ENCODE measurements at places on chromosomes 5 and 9.

GRCh38 chr9:129185991-129186390 lies 7.9 kb upstream of the IER5L start:
- no peak for DNase-seq

DNA sequence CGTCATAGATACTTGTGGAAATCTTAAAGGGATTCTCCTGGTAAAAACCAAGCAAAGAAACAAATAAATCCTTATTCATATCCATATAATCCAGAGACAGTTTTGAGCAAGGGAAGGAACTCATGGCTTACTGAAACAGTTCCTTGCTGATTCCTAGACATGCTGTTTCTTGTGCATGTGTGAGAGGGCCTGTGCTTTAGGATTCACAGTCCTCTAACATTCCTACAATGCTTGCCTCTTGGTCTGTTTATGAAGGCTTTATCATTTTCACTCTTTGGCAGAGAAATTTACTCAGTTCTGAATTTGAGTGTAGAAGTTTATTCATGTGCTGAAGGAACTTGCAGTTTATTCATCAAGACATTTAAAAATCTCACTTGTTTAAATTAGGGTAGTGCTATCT lies 123.4 kb downstream of the RPS23 start:
- DNase-seq, result no peak

DNA sequence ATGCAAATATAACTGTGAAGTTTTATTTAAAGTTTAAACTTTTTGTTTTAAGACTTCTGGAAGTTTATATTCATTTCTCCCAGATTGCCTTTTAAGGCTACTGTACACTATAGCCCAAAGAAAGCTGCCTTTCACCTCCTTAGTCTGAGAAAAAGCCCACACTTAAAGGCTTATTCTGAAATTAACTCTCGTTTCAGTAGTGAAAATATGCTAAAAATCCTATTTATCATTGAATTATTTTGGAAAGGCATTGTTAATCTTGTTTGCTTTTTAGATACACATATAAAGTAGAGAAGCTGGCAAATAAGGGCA lies 3.3 kb upstream of the PURA start:
- DNase-seq, result no peak

DNA sequence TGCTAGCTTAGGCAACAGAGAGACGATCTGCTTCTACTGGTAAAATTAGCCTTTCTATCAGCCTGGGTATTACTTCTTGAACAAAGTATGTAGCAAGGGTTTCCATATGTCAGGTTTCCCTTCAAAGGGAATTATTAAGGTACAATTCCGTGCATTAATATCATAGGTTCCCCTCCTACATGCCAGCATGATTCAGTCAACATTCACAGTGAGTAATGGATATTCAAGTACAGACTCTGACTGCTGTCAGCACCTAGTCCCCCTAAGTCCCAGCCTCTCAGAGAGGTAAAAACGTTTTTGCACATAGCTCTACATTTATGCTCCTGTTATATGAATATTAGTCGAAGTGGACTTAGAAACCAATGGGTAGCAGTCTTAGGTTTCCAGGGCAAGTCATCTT lies 322.4 kb upstream of the CCNG1 start:
- no peak for DNase-seq

DNA sequence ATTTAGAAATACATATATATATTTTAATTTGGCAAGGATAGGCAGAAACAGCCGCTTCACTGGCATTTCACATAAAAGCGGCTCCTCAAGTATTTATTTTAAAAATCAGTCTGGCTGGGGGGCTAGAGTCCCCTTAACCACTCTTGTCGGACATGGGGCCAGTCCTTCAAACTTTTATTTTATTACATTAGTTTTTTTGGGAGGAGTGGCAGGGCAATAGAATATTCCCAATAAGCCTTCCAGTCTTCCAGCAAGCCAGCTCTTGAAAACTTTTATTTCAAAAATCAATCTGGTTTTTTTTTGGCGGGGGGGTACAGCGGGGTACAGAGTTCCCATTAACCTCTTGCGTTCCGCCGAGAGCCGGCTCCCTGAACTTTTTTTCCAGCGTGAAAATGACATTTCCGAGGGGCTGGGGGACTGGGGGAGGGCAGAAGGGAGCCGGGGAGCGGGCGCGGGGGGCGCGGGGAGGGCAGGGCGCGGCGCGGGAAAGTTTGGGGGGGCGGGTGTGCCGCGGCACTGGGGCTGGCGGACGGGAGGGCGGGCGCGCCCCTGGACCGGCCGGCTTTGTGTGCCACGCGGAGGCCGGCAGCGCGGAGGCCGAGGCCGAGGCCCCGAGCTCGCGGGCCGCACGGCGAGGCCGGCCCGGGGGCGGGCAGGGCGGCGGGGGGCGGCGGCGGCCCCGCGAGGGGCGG lies 504 bp upstream of the ZNF618 start:
- no peak for DNase-seq

DNA sequence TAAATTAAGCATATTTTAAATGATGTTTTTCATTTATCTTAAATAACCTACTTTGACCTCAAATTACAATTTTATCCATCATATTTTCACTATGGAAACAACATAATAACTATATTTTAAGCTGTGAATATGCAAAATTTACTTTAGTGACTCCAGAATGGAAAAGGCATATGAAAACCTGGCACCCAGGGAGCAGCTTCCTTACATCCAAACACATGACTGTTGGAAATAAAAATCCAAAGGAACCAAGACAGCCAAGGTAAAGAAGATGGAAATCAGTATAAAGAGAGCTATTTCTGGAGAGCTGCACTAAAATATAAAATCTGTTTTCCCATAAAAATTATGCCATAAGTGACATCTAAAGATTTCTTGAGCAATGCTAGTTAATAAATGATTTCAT lies 140.3 kb upstream of the FTMT start:
- no peak for DNase-seq

- DNase-seq, result no peak
These were observed 141.8 kb downstream of the ZNF354C start for GRCh38 chr5:179201986-179202385.

GRCh38 chr9:88991066-88992034 lies at the start of gene S1PR3:
Gene S1PR3 (plus strand): TSS chr9:88991468. CDS start chr9:89001201, 9,733 bp downstream.
- DNase-seq, result peak; percentile 75

- no peak for DNase-seq
These were observed 772.7 kb downstream of the SEMA5A start for GRCh38 chr5:8773046-8773615.

- no peak for DNase-seq
These were observed 464.0 kb upstream of the ZNF608 start for GRCh38 chr5:125210242-125210947.

- no peak for DNase-seq
These were observed 517.7 kb downstream of the DIRAS2 start for GRCh38 chr9:90124961-90125360.

DNA sequence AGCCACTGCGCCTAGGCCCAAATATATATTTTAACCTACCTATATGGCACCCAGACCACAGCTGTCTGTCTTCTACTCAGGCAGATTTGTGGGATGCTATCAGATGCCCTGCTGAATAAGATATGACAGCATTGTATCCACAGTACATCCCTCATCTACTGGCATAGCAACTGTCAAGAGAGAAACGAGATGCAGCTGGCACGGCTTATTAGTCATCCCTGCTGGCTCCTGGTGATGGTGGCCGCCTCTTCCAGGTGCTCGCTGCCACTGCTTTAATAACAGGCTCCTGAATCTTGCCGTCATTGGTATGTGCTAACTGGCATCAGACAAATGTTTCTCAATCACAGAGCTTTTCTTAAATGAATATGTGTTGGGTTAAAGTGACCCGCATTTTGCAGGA lies 34.0 kb downstream of the B4GALT1 start:
- DNase-seq, result no peak

DNA sequence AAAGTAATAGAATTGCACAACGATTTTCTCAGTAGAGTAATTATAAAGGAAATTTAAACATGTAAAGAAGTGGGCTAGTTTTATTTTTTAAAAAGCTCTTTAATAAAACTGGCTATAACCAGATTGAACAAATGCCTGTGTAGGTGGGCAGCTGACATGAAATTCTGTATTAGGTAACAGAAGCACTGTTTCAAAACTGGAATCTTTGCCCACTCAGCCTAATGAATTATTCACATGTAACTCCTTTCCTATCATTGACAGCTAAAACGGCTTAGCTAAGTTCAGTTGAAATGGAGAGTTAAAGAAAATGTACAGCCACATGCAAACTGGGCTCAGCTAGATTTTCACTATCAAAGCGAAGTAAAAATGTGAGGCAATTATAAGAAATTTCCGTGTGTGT lies 1300.1 kb upstream of the ACO1 start:
- no peak for DNase-seq

DNA sequence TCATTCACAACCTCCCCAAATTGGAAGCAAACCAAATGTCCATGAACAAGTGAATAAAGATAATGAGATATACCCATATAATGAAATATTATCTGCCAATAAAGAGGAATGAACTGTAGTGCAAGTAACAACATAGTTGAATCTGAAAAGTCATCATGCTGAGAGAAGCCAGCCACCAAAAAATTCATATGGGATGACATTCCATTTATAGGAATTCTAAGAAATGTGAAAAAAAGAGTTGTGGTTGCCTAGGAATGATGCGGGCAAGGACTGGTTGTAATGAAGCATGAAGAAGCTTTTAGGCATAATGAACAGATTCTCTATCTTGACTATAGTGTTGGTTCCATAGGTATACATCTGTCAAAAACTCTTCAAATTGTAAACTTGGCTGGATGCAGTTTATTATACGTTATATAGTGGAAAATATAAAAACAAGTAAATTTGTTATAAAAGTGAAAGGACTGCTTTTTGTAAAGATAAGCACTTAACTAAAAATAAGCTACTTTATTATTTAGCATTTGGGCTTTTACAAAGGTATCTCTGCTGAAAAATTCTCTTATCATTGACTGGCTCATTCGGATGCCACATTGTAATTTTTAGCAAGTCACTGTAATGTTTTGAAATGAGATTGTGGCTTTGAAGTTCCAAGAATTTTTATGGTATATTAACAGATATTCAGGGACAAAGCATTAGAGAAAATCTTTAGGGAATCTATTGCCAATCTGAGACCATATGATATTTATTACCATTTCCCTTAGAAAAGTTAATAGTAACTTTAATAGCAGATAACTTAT lies 21.2 kb upstream of the TTC23L start:
- no peak for DNase-seq

DNA sequence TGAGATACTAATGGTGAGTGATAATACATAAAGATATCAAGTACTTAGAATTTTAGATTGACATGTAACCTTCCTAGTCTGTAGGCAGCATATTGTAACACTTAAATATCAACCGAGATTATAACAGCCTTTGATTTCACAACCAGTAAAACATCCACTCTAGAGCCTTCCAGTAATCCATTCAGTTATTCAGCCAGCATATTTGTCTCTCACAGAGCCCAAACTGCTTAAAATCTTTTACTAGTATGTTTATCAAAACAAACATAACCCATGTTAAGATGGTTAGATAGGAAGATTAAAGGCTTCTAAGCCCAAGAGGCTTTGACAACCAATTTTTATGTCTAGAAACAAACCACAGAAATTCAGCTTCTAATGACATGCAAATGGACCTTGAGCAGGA lies 177.9 kb upstream of the FST start:
- no peak for DNase-seq

- no peak for DNase-seq
These were observed 323.8 kb upstream of the WWC1 start for GRCh38 chr5:167967494-167968177.

GRCh38 chr5:147188200-147189108 lies 46.4 kb upstream of the STK32A start:
- peak; percentile 44 for DNase-seq

DNA sequence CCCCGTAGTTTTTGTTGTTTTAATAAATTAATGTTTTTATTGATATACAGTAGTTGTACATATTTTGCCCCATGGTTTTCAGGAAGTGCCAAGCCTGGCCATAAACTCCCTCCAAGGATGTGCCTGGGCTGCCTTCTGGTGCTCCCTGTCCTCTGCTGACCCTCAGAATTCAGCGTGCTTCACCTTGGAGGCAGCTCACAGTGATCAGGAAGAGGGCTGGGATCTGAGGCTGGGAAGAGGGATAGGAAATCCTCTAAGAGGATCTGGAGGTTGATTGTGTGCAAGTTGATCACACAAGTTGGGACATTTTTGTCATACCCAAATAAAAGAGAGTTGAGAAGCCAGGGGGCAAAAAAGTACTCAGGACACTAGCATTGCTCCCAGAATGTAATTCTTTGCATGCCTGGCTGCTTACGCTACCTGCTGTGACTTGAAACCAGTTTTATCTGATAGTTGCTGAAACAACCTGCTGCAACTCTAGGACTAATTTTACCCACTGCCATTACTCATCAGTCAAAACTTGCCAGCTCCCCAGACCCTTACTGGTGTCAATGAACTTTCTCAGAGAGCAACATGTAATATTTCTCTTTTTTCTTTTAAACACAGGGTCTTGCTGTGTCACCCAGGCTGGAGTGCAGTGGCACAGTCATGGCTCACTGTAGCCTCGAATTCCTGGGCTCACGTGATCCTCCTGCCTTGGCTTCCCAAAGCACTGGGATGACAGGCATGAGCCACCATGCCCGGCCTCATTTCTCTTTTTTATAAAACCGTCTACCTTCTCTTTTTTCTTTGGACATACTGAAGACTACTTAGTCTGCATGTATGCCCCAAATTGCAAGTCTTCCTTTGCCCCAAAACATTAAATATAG lies 29.0 kb downstream of the PDE6A start:
- DNase-seq, result peak; percentile 38

- DNase-seq, result no peak
These were observed 662 bp upstream of the DOLPP1 start for GRCh38 chr9:129080298-129080600.

GRCh38 chr9:83965350-83966208 lies 14.4 kb downstream of the HNRNPK start:
- no peak for DNase-seq

- no peak for DNase-seq
These were observed 283.6 kb upstream of the RPS23 start for GRCh38 chr5:82561797-82562196.

- DNase-seq, result no peak
These were observed 37.4 kb downstream of the ZFAND5 start for GRCh38 chr9:72327631-72328030.

DNA sequence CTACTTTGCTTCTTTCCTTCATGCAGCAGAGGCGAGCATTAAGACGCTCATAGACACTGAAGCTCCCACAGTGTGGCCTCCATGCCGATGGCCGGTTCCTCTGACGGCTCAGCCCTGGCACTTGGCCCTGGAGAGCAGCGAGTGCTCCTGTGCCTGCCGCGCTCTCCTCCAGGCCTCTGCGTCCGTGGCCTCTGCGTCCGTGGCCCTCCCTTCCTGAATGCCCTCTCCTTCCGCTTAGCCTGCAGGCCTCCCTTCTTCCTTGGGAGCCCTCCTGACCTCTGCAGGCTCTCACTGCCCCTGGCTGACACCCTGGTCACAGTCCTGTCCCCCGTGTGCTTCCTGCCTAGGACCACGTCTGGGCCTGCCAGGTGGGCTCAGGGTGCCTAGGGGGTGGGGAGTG lies 92.8 kb downstream of the ZNF354C start:
- no peak for DNase-seq

DNA sequence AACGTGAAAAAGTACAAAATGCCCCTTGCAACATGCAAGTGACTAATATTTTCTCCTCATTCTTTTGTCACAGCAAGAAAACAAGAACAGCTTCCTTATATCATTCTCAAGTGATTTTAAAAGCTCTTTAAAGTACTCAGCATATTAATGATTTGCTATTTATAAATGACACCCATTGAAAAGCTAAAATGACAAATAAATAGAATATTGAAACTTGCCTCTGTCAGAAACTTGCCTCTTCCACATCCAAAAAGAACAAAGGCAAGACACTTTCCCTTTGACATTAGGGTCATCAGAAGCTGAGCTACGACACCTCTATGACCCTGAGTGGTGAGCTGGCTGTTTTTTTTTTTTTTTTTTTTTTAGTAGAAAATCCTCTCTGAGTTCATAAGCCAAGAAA lies 339.6 kb upstream of the ITGA1 start:
- DNase-seq, result no peak

GRCh38 chr5:177450667-177451424 lies 4.2 kb downstream of the PRR7 start:
- no peak for DNase-seq
